ENCODE measurements at places on chromosomes 4 and X.

- no peak for DNase-seq
These were observed 5.5 kb upstream of the ANTXR2 start for GRCh38 chr4:80078346-80079092.

- no peak for DNase-seq
These were observed 13.5 kb upstream of the PPM1K start for GRCh38 chr4:88297725-88298454.

DNA sequence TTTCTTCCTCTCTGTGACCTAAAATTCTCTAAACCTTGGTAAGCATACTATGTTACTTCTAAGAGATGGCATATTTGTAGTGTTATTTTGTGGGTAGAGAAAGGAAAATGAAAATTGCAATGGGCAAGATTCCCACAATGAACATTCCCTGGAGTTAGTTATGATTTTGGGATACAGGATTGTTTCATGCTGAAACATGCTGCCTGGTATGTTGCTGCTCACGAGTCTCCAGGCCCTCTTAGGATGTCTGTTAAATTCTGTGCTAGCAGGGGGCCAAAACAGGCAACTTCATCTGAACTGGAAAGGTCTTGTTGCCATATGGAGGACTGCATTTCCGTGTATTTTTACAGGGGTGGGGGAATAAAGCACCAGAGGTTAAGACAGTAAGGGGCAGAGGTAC lies 18.9 kb upstream of the MSMO1 start:
- DNase-seq, result no peak

GRCh38 chr4:185237175-185237574 lies 27.8 kb downstream of the SNX25 start:
- DNase-seq, result no peak

DNA sequence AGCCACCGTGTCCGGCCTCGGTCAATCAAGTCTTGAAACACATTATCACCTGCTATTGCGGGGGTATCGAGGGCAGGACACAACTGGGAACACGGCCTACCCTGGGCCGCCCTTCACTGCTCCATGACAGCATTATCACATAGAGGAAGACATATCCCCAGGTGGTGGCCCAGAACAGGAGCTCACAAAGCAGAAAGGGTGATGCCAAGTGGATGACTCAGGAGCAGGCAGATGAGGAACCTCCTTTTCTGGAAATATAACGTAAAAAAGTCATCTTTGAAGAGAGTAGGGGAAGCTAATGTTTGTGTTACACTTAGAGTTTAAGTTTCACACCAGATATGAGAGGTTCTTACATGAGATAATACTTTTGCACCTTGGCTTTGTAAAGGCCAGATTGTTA lies 5.3 kb upstream of the SUPT20HL1 start:
- no peak for DNase-seq

- DNase-seq, result no peak
These were observed 3.3 kb downstream of the ZDHHC9 start for GRCh38 chrX:129840344-129840743.

DNA sequence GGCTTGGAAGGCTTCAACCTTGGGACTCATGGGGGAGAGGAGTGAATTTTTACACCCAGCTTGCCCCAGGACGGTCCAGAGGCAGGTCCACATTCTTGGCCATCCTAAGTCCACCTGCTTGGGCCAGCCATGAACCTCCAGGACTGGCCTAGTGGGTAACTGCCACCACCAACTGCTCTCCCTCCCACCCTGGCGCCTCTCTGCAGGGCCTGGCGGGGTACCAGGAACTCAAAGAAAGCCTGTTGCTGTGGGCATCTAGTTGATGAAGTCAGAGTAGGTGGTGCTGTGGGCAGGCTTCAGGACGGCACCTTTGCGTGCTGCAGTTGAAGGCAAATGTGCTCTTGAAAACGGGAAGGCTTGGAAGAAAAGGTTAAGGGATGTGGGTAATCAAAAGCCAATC lies 12.0 kb downstream of the BCOR start:
- no peak for DNase-seq

DNA sequence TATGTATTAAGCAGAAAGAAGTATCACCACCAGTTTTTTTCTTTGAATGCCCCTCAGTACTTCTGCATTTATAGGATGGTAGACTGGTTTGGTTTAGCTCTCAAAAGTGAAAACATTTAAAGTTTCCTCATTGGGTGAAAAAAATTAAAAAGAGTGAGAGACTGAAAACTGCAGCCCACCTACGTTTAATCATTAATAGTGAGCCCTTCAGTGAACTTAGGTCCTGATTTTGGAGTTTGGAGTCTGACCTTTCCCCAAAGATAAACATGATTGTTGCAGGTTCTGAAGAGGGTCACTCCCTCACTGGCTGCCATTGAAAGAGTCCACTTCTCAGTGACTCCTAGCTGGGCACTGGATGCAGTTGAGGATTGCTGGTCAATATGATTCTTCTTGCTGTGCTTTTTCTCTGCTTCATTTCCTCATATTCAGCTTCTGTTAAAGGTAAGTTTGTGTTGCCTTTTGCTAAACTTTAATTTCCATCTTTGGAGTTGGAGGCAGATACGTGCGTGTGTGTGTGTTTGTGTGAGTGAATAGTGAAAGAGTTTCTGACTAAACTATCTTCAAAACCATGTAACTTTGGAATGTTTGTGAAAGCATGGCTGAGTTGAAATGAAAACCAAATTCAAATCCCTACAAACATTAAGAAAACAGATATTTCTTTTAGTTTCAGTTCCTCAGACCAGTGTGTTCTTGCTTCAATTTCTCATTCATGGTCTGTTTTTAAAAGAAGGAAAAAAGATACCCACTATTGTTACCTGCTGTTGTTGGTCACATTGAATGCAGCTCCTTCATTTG lies at the start of gene MTTP:
MTTP (plus strand) TSS at position 295 of the 795 bp plus-strand sequence; CDS start at position 381, 86 bp downstream.
- no peak for DNase-seq

- no peak for DNase-seq
These were observed 118.2 kb upstream of the STX18 start for GRCh38 chr4:4659871-4660651.

DNA sequence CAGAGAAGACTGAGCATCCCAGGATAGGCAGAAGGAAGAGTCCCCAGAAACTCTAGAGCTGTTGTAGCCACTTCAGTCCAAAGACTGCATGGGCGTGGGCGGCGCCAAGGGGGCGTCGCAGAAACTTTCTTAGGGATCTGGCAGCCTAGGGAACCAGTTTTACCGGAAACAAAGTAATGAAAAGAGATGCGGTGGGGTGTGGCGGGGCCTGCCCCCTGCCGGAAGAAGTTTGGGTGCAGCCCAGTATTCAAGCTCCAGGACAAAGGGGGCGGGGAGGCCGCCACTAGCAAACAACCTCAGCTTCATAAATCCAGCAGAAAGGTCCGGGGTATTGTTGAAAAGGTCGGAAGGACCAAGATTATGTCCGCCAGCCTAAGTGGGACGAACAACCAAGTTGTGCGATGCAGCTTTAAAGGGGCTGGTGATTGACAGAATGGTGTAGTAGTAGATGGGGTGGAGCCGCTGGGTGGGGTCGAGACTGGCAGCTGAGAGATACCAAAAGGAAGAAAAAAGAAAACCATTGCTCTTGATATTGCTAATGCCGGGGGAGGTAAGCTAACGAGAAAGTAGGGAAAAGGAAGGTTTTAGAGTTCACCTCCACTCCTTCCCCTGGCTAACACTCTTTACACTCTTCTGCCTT lies 190.5 kb downstream of the RRAGB start:
- peak; percentile 41 for DNase-seq

GRCh38 chr4:144451766-144452450 lies 194.0 kb upstream of the HHIP start:
- DNase-seq, result no peak

DNA sequence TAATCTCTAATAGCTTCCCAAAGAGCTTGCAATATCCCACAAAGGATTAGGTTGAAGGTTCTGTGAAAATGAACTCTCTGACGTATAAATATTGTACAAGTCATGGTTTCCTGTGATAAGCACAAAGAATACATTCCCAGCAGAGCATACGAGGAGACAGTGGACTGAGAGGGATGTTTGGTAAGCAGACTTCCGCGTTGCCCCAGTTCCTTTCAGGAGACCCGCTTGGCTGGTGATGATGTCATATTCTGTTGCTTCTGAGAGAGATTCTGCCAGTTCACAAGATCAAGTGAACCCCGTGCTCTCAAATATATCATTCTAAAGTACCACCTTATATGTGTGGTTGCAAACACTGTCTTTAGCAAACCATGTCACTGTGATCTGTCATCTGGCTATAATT lies 323.9 kb upstream of the CASK start:
- no peak for DNase-seq

- DNase-seq, result no peak
These were observed 164.1 kb downstream of the GASK1B start for GRCh38 chr4:158008551-158009218.

DNA sequence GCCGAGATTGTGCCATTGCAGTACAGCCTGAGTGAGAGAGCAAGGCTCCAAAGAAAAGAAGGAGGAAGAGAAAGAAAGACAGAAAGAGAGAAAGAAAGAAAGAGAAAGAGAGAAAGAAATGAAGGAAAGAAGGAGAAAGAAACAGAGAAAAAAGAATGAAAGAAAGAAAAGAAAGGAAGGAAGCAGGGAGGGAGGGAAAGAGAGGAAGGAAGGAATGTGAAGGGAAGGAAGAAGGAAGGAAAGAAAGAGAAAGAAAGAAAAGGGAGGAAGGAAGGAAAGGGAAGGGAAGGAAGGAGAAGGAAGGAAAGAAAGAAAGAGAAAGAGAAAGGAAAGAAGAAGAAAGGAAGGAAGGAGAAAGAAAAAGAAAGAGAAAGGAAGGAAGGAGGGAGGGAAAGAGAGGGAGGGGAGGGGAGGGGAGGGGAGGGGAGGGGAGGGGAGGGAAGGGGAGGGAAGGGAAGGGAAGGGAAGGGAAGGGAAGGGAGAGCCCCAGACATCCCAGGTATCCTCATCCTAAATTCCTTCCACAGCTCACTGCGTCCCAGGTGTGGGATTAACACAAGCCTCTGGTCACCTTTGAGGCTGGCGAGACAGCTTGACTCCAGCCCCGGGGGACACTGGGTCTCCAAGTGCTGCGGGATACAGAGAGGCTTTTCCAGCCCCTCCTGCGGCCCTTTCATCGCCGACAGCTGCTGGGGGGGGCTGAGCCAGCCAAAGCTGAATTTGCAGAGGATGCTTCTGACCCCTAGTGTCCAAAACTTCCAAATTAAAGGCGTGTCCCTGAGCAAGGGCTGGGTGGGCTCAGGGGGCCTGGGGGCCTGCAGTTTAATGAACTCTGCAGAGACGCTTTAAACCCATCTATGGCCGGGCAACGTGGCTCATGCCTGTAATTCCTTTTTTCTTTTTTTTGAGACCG lies 24.2 kb upstream of the CSF2RA start:
- no peak for DNase-seq

DNA sequence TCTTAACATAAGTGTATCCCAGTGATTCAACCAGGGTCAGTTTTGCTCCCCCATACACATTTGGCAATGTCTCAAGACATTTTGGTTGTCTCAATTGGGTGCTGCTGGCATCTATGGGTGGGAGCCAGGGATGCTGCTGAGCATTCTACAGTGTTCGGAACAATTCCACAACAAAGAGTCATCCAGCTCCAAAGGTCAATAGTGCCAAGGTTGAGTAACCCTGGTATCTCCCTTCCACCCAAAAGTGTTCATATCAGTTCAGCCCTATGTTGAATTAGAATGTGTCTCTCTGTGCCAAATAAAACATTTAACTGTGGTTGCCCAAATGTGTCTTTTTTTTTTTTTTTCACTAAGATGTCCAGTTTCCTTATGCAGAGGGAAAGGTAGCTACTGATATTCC lies 129.4 kb upstream of the RAI2 start:
- no peak for DNase-seq

DNA sequence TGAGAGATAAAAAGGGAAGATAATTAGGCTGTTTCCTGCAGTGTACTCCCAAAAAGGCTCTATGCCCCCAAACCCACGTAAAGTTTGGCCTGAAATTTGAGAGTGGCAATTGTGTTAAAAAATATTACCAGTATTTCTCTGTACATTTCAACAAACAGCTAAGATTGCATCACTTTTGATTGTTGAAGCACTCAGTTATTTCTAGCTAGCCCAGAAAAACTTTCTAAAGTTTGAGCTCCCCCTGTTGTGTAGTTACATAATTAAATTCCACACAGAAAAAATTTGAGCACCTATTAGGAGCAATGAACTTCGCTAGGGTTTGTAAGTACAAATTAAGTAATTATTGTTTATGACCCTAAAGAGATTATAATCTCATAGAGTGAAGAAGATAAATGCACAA lies 109.4 kb downstream of the DLG3 start:
- DNase-seq, result no peak

DNA sequence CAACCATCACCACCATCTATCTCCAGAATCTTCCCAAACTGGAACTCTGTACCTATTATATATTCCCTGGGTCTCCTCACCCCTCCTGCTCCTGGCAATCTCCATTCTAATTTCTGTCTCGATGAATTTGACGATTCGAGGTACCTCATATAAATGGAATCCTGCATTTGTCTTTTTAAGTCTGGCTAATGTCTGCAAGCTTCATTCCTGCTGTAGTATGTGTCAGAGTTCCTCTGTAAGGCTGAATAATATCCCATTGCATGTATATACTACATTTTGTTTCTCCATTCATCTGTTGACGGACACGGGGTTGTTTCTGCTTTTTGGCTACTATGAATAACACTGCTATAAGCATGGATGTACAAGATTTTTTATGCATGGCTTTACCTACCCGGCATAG lies 19.5 kb downstream of the PRKG2 start:
- no peak for DNase-seq

DNA sequence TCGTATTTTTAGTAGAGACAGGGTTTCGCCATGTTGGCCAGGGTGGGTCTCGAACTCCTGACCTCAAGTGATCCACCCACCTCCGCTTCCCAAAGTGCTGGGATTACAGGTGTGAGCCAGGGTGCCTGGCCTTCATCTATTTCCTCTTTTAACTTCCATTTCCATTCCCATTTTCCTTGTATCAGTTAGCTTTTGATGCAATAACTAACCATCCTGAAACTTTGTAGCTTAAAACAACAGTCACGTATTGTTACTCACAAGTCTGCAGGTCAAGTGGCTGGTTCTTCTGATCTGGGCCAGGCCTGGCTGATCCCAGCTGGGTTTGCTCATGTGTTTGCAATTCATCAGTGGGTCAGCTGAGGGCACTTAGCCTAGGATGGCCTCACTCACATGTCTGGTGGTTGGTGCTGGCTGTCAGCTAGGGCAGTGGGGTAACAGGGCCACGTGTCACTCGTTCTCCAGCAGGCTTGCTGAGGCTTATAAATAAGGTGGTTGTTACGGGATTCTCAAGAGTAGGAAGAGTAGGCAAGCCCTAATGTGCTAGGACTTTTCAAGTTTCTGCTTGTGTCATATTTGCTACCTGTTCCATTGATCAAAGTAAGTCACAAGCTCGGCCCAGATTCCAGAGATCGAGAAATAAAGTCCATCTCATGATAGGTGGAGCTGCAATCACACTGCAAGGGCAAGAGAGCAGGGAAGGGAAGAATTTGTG lies 88.2 kb downstream of the SOWAHB start:
- DNase-seq, result no peak

- DNase-seq, result no peak
These were observed 475.3 kb downstream of the ADGRL3 start for GRCh38 chr4:61675464-61675863.

GRCh38 chrX:16990839-16991238 lies 44.4 kb downstream of the REPS2 start:
- no peak for DNase-seq

- DNase-seq, result no peak
These were observed 16.9 kb upstream of the HMGB3 start for GRCh38 chrX:150966235-150966634.

- no peak for DNase-seq
These were observed 153.5 kb downstream of the MGST2 start for GRCh38 chr4:139819082-139819481.

GRCh38 chrX:41301438-41301824 lies 32.5 kb upstream of the DDX3X start:
- no peak for DNase-seq
